RPMI7951 (cell line): ENCODE measurements at places on chromosomes 11 and 22. TPM values are rescaled to one million over a fixed set of nuclear protein-coding genes. Genes with fewer than 3 reads are reported as not detected.
A peak's percentile ranks its signal among the peaks of the same experiment; 100 is the strongest.

DNA sequence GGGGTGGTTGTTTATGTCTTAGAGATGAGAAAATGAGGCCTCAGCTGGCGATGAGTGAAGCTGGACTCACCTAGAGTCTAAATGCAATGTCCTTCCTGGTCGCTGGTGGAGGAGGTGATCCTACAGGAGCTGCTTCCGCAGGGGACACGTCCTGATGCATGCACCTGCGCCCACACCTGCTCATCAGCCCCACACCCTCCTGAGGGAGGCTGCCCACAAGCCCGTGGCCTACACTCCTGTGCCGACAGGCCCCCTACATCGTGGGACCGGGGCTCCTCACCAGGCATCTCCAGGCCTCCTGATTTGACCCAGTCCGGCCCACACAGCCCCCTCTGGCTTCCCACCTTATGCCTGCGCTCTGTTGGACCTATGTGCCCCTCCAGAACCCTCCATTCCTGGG lies 857.2 kb downstream of the TBC1D22A start:
- no peak for DNase-seq

DNA sequence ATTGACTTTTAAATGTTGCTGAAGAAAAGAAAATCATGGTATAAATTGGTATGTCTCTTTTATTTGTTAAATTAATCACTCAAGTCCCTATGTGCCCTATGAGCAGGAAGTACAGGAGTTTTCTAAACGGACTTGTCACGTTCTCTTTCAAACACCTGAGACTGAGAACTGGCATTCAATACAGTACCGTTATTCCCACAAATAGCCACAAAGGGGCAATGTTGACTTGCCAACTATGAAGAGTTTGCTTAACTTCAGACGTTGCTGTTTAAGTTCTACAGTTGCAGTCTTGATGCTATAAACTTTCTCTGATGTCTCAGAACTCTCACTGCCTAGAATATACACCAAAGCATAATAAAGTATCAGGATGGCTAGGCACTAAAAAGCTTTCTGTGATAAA lies 7.6 kb downstream of the OR56A1 start:
- peak; percentile 27 for DNase-seq

- DNase-seq, result no peak
These were observed 26.4 kb upstream of the OR8D2 start for GRCh38 chr11:124346311-124346955.

- peak; percentile 37 for DNase-seq
These were observed 1.9 kb upstream of the PHF21A start for GRCh38 chr11:46122945-46123715.

DNA sequence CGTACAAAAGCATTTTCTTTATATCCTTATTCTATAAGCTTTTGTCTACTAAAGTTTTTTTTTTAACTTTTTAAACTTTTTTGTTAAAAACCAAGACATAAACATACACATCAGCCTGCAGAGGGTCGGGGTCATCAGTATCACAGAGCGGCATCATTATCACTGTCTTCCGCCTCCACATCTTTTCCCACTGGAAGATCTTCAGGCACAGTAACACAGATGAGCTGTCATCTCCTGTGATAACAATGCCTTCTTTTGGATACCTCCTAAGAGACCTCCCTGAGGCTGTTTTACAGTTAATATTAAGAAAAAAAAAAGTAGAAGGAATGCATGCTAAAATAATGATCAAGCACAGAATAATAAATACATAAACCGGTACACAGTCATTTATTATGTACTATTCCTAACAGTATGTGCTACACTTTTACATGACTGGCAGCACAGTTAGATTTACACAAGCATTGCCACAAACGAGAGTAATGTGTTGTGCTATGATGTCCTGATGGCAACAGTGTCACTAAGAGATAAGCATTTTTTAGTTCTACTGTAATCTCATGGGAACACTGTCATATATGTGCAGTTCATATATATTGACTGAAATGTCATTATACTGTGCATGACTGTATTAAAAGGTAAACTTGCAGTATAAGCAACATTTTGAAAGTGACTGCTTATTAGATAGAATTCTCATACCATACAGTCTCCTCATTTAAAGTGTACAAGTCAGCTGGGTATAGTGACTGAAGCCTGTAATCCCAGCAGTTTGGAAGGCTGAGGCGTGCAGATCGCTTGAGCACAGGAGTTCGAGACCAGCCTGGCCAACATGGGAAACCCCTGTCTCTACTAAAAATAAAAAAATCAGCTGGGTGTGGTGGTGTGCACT lies 58.6 kb downstream of the KDM2A start:
- DNase-seq, result no peak

GAL3ST1 gene
- not detected in 2 replicates for total RNA-seq

DNA sequence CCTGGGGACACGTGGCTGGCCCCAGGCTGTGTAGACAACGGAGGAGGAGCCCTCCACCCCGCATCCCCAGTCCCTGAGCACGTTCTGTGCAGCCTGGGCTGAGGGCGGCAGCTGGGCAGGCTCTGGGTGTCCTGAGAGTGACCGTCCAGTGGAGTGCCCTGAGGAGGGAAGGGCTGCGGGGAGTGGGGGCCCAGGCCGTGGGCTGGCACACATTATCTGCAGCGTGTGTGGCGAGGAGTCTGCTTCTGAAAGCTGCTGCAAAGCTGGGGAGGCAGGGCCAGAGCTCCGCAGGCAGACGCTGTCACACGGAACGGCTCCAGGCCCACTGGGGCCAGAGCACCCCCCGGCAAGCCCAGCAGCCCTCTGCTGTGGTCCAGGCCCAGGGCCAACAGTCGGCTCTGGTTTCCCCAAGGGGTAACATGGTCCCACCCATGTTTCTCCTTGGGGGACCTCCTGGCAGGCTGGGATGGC lies 835 bp upstream of the ANO9 start:
- DNase-seq, result no peak
